ENCODE measurements at places on chromosomes 6 and 20.

GRCh38 chr6:79506251-79506650 lies 31.0 kb downstream of the LCA5 start:
- DNase-seq: no peak

DNA sequence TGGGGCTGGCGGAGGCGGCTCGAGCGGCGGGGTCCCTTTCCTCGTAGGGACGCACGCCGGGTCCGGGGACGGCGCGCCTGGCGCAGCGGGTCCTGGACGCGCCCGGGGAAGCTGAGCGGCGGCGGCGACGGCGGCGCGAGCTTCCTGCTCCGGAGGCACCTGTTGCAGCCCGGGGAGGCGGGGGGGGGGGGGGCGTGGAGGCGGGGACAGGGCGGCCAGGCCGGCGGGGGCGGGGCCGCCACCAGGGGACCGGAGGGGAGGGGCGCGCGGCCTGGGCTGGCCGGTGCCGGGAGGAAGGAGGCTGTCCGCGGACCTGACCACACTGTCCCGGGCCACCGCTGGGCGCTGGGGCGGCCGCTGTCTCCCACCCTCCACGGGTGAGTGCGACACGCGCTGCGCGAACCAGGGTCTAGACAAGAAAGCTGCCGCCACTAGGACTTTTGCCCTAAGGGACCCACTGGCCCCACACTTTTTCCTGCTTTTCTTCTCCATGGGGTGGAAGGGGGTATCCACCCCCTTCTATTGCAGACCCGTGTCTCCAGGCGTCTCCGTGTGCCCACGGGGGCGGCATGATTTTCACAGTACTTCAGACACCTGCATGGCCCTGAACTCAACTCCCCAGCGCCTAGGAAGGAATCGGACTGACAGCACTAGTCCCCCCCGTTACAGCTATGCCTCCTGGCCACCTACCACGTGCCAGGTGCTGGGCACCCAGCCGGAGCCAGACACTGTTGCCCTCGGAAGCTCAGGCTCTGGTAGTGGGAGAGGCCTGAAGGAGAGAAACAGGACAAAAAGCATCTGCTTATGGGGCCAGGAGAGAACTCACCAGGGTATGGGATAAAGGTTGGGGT lies at the start of gene NFATC2:
Gene NFATC2 (minus strand): TSS at position 149 of the 851 bp plus-strand sequence. CDS start 220 bp downstream, outside the sequence.
- DNase-seq: peak; percentile 57

- DNase-seq: peak; percentile 49
Measured at GRCh38 chr6:167141667-167142432, 15.9 kb downstream of the GPR31 start.

GRCh38 chr6:17466147-17466546 lies 72.8 kb downstream of the CAP2 start:
- no peak for DNase-seq

DNA sequence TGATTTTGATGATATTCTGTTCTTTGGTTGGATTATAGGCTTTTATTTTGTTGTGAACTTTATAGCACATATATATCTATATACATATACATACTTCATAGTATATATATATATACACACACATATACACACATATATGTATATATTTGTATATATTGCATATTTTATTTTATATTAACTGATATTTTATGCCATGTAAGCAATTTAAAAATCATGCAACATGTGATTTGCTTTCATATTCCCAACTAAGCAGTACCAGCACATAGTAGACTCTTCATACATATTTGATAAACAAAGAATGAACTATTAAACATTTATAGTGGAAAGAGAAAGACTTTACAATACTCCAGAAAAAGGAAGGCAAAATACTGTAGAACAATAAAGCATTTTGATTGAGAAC lies 679.2 kb downstream of the TENT5A start:
- DNase-seq: no peak

- no peak for DNase-seq
Measured at GRCh38 chr20:57829336-57829735, 119.5 kb upstream of the PMEPA1 start.

- no peak for DNase-seq
Measured at GRCh38 chr6:5287205-5287965, 26.1 kb downstream of the FARS2 start.
